ENCODE measurements at places on chromosomes 4 and X.

DNA sequence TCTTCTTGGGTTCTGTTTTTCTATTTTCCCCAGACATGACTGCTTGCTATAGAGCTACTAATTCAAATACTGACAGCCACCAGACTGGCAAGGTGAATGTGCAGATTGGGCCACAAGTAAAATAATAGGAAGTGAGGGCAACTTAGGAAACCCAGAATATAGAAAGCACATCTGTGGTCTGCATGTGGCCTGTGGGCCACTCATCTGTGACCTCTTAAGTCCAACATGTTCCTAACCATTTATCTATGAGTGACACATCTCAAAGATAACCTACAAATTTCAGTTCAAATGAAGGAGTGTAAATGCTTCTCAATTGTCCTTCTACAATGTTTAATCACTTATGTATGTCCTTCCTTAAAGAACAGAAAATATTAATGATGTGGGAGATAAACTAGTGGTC, 128.9 kb downstream of the REELD1 start:
- DNase-seq = no peak

GRCh38 chrX:35090801-35091200, 148.2 kb downstream of the FAM47B start:
- DNase-seq = no peak

DNA sequence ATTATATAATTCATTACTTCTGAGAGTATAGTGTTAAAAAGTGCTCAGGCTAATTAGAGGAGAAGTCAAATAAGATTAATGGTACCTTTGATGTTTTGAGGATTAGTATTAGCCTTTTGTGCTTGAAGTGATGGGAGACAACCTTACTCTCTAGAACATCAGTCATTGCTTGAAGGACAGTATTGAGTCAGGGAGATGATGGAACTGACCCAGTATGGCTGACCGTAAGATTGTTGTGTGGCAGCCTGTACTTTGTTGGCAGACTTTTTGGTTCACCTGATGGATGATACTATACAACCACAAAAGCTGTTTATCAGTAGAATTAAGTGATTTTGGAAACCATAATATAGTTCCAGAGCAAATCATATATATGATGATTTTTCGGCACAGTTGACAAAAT, 9.9 kb downstream of the OGT start:
- DNase-seq = no peak

DNA sequence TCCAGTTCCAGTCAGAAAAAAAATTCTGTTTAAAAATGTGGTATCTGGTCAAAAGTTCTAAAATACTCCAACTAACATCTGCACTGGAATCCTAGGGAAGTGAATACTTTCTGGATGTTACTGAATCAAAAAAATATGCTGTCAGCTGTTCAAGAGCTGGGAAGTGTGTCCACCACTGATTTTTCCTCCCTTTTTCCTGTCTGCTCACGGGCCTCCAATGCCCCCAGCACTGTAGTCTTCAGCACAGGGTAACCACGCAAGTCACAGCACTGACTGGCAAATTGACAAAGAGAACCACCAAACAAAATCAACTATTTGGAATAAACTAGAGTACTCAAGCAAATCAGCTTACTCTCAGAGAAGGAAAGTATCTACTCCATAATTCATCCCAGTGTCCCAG, 9.9 kb downstream of the VEGFC start:
- DNase-seq = no peak

DNA sequence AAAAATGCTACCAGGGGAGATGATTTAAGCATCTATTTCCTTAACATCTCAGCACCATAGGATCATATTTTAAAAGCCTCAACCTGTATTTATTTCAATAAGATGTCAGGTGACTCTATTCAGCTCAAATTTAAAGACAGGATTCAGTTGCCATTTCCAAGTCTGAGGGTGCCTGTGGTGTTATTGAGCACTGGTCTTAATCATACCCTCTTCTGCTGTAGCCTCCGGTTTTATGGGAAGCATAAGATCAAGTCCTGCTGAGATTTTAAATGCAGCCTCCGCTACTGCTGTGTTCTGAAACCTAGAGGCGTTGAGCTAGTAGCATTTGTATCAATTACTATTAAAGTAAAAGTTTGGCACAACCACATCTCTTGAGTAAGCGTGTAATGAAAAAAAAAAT, 185.7 kb upstream of the NWD2 start:
- DNase-seq = no peak

GRCh38 chr4:179584101-179584500, 2141.9 kb upstream of the AGA start:
- DNase-seq = no peak

DNA sequence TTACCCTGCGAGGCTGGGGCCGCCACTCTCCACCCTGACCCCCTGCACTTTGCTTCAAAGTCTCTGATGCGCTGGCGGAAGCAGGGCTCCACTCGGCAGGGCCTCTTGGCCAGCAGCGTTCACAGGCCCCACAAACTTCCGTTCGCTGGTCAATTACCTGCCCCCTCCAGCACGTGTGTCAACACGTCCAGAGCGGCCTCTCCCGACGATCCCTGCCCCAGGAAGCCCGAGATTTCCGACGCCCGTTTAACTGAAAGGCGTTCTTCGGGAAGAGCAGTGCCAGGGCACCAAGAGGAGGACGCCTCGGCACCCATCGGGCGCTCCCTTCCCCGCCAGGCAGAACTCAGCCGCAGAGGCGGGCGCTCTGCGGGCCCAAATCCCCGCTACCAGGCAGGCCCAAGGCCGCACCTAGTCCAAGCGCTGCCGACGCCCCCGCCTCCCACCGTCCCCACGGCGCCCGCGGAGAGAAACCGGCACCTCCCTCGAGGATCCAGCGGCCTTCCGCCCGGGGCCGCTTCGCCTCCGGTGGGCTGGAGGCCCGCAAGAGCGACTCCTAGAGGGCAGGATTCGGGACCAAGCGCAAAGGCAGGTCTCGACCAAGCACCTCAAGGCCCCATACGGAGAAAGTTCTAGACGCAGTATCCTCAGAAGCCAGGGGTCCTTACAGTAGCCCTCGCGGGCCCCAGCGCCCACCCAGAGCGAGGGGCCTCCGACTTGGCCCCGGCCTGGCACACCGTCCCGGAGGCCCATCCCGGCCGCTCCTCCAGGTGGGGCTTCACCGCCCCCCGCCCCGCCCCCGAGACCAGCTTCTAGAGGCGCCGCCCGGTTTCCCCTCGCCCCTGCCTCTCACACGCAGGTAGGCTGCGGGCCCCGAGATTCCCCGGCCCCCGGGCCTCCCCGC, 586 bp downstream of the BCAP31 start:
- DNase-seq = peak; percentile 76

- DNase-seq = no peak
These were observed 352.8 kb downstream of the SPRY1 start for GRCh38 chr4:123749383-123749782.

All from WERI-Rb-1 (cell line).